ENCODE measurements at places on chromosomes 1 and 21.

DNA sequence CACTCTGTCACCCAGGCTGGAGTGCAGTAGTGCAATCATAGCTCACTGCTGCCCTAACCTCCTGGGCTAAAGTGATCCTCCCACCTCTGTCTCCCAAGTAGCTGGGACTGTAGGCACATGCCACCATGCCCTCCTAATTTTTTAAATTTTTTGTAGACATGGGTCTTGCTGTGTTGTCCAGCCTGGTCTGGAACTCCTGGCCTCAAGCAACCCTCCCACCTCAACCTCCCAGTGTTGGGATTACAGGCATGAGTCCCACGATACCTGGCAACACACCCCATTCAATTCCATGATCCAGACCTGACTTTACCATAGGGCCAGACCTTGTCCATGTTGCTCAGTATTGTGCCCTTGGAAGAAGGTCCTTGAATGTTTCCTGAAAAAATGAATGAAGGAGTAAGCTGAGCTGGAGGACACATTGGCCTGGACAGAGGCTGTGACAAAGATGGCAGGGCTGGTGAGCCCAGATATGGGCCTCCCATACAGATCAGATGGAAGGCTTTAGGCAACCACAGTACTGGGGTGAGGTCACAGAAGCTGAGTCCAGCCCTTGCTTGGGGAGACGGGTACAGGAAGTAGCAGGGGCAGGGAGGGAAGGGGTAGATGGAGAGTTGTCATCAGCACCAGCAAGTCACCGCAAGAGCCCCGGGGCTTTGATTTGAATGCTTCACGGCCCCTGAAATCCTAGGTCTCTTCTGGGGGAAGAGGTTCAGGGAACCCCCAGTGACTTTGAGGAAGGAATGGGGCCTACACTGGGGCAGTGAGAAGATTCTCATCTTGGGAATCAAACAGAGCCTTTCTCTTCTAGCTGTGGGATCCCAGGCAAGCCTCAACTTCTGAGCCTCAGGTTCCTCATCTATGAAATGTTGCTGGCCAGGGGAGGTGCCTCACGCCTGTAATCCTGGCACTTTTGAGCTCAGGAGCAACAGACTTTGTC is 40.1 kb upstream of the DMBX1 start:
- DNase-seq, result no peak

GRCh38 chr1:87279966-87280535 is 48.6 kb upstream of the LMO4 start:
- no peak for DNase-seq

DNA sequence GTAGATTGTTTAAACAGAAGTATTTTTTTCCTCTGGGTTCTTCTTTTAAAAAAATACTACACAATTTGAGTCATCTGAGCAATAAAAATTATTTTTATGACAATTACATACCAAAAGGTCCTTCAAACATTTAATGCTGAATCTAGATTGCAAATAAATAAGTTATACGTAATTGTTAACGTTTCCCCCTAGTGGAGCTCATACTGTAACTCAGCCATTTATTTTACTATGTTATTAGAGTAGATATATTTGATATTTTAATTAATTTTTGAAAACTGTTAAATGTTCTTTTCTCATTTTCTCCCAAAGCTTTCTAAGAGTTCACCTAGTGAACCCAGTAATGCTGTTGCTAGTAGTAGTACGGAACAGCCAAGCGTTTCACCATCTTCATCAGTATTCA is 33.5 kb downstream of the ZMYM1 start:
- DNase-seq, result no peak

- no peak for DNase-seq
Observed at GRCh38 chr1:175332515-175332914, 139.9 kb upstream of the KIAA0040 start.

DNA sequence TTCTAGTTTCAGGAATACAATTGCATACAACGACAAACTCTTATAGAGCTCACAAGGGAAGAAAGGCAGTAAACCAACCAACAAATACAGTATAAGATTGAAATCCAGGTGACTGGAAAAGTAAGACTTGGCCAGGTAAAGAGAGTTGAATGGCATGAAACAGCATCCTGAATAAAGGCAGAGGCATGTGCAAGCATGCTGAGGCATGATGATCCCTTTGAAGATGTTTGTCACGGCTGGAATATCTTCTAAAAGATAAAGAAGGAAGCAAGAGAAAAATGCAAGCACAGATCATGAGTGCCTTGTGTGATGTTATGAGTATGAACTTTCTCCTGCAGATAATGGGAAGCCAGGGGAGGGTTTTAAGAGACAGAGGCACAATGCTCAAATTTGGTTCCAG is 83.3 kb upstream of the SPATA6 start:
- DNase-seq, result no peak

GRCh38 chr1:40404670-40405462 is 31.3 kb downstream of the SMAP2 start:
- no peak for DNase-seq

GRCh38 chr1:8182034-8182761 is 135.7 kb upstream of the SLC45A1 start:
- DNase-seq, result no peak

DNA sequence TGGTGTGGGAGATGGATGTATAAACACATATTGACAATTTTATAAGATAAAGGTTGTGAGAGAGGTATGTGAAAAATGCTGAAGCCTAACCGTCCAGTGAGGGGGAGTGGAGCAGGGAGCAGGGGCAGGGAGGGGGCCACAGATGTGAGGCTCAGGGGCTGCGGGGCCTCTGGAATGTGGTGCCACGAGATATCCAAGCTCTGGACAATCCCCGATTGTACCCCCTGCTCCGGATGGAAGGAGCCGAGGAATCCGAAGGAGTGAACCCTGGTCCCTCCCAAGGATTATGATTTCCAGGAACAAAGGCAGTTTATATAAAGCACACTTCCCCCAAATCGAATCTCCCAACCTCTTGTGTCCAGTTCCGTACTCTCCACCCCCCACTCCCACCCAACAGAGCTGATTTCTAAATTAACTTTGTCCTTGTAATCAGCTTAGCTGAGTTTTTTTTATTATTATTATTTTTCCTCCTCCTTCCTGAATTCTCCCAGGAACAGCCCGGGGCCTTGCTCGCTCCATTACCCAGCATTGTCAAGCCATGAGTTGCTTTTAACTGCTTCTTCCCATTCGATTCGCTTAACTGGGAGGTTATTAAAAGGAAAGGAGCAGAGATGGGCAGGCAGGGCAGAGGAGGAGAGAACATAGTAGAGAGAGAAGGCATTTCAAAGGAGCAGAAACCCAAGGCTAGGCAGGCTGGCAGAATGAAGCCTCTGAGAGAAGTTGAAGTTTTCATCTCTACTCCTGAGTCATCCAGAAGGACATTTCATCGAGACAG is 9.4 kb downstream of the KIRREL1 start:
- DNase-seq, result no peak

- no peak for DNase-seq
Observed at GRCh38 chr1:108691128-108691941, 775 bp upstream of the PRPF38B start.

DNA sequence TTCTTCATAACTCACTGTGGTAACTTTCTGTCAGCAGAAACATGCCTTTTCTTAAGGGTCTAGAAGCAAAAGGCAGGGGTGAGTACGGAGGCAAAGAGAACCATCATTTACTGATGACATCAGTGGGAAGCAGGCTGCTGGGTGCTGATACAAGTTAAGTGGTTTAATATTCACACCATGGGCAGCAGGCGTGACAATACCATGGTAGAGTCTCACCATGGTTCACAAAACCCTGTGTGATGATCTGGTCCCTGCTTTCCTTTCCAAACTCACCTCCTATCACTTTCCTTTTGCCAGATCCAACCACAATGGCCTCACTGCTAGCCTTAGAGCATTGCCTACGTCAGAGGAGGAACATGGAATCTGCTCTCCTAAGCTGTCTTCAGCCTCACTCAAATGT is 8.7 kb downstream of the MAB21L3 start:
- DNase-seq, result no peak

- DNase-seq, result no peak
Observed at GRCh38 chr1:247669225-247669624, 10.3 kb downstream of the OR13G1 start.

DNA sequence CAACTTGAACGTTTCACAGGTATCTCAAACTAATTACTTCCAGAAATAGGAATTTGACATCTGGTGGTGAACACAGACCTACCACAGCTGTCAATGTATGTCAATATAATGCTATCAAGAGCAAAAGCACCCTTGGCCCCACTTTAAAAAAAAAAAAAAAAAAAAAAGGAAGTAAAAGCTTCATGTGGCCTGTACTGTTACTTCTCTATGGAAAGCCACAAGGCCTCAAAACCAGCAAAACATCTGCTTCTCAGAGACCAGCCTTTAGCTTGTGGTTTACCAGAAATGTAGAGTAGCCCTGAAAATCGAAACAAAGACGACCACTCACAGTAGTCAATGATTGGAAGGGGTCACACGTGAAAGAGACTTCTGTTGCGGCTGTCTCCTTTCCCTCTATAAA is 109.6 kb downstream of the SLC45A1 start:
- DNase-seq, result no peak

DNA sequence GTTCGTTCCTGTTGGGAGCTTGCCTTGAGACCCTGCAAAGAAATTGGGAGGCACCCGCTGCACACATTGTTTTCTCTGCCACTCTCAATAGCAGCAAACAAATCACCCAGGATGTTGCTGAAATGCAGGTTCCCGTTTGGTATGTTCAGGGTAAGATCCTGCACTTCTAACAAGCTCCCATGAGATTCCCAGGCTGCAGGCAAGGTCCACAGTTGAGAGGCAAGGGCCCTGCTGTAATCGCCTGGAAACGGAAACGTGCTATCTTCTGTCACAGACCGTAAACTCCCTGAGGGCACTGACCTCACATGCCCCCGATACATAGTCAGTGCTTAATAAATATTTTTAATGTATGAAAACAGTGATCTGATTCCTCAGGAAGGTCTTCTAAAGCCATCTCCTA is 37.8 kb downstream of the XCL1 start:
- DNase-seq, result no peak

GRCh38 chr1:211762206-211762605 is 68.4 kb downstream of the LPGAT1 start:
- DNase-seq, result no peak

DNA sequence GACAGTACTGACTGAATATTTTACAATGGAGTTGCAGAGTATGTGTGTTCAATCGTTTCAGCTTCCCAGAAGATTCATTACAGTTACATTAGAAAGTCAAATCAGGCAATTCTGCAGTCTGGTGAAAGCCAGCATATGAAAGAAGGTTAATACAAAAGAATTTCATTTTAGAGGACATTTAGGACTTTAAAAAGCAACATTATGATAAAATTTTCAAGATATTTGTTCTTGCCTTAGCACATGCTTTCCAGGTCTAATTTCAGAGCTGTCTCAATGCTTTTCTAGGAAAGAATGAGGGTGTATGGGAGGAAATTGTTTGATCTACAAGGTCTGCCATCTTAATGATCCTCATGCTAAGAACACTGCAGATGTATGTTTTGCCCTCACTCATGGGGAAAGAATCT is 63.2 kb downstream of the RERE start:
- no peak for DNase-seq

DNA sequence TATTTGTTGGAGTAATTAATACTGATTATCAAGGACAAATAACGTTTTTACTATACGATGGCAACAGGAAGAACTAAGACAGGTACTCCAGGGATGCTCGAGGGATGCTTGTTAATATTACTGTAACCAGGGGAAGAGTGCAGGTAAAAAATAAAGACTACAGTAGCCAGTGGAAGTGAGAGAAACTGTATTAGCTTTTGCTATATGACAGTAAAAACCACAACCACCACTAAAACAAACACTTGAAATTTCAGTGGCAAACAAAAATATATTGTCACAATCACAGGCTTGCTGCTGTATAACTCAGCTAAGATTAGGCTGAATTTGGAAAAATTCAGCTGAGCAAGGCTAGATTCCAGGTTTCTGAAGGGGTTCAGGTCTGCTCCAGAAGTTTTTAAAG is 812.6 kb upstream of the ADGRL4 start:
- DNase-seq, result no peak

GRCh38 chr1:27682351-27682944 is 10.5 kb upstream of the IFI6 start:
- DNase-seq, result no peak

DNA sequence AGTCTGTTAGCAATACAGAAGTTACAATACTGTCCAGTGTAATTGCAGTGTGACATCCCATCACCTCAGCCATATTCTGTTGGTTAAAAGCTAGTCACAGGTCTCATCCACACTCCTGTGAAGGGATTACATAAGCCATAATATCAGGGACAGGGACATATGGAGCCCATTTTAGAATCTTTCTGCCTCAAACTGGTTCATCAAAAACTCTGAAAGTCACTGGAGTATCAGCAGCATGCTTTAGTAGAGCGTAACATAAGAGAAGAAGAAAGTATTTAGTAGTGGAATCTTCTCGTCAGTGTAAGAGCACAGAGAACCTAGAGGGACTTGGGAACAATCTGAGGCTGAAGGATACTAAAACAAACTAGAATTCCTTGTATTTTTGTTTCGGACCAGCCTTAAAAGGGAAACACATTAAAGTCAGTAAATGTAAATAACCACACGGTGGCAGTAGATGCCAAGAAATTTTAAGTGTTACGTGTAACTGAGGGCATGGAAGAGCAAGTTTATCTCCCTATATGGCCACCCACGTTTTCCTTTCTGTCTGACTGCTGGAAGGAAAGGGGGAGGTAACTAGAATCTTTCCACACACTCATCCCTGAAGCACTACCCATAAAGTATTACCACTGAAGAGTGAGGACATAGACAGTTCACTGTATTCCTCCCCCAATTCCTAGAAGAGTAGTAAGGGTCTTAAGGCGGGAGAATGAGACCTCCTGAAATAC is 41.6 kb upstream of the AGL start:
- no peak for DNase-seq

DNA sequence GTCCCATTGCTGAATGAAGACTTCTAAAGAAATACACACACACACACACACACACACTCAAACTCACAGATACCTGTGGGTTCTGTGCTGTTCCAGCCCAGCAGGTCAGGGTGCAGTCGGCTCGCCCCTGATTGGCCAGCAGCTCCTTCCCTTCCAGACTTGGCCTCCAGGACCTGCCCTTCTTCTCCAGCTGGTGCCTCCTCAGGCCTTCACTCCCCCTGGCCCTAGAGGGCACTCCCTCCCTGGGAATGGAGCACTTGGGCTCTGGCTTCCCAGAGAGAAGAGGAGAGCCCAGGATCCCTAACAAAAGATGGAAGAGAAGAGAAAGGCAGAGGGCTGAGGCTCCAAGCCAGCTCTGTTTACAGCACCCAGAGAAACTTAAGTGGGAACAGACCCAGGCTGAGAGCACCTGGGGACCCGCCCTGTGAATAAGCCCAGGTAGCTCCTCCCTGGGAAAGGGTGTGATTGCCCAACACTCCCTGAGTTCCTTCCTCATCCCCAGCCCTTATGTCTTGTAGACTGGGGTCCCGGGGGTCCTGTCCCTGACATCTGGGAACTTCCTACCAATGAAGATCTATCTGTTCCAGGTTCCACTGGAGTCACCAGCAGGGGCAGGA is at the start of gene PGLYRP3:
Gene PGLYRP3 (minus strand): TSS at position 383 of the 617 bp plus-strand sequence. CDS start 2,287 bp downstream, outside the sequence.
- no peak for DNase-seq

DNA sequence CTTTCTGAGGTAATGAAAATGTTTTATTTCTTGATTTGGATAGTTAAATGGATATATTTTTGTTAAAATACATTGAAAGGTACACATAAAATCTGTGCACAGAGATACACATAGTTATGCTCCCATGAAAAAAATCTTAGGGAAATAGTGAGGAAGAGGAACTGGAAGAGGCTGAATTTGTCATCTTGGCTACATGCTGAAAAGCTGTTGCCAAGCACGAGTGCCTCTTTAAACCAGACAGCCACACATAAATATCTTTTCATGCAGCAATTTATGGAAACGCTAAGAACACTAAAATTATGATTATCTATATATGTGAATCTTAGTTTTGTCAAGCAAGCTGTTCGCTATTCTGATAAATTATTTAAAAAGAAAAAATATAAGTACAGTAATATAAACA is 12.8 kb upstream of the ADAR start:
- DNase-seq, result no peak

- DNase-seq, result no peak
Observed at GRCh38 chr1:176699821-176700220, 236.8 kb downstream of the PAPPA2 start.
